Stimulated activated naive B cell treated with anti-CD40 and anti-IgM and Interleukin-4, amounts not matched to agents 10 μg/mL and 1 μg/mL and 100 μg/mL, for 72 hours (primary cell): ENCODE measurements at places on chromosomes 4 and X.

- DNase-seq: no peak
These were observed 220.6 kb downstream of the GUCY2F start for GRCh38 chrX:109261279-109261678.

DNA sequence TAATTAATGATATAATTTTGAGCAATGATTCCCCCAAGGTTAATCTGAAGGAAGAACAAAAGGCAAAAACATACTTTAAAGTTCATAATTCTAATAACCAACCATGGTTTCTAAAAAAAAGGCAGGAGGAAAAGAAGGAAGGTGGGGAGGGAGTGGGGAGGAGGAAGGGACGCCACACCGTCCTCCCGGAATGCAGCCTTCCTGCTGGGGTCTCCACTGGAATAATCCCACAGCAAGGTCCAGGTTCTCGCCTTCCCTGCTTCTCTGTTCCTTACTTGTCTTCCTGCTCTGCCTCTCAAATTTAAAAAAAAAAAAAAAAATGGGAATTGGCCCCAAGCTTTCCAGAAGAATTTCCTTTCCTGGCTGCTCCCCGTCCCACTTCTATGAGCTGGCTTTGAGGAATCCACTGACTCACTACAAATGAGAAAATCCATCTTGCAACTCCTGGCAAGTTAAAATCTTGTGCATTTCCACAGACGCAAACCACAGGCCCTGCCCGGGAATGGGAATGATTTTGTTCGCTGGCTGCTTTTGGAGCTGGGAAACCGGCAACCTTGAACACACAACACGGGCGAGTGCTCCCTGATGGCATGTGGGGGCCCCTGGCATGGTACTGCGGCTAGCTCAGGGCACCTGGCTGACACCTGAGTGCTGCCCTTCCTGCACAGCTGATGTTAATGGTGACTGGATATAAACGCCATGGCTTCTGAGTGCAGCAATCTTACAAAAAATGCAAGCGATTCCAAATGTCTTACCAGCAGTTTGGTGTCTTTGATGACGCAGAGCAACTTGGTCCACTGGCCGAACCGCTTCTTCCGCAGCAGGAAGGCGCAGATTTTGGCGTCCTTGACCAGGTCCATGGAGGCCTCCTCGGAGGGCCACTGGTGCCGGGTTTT lies 97.0 kb downstream of the AFAP1 start:
- no peak for DNase-seq

DNA sequence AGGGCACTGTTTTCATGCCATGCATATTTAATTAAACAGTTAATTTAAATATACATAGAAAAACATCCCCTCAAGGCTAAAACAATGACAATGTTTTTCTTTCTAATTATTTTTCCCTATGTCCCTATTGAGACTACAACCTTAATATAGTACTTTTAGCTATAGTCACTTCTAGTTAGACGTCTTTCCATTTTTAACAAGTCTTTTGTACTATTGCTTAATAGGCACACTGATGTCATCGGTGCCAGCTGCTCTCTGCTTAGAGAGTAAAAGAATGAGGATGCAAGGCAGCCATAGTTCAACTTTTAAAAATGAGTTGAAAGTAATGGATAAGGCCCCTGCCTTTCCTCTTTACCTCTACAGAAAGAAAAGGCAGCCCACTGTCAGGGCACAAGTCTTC lies 191.1 kb downstream of the KCTD8 start:
- no peak for DNase-seq

DNA sequence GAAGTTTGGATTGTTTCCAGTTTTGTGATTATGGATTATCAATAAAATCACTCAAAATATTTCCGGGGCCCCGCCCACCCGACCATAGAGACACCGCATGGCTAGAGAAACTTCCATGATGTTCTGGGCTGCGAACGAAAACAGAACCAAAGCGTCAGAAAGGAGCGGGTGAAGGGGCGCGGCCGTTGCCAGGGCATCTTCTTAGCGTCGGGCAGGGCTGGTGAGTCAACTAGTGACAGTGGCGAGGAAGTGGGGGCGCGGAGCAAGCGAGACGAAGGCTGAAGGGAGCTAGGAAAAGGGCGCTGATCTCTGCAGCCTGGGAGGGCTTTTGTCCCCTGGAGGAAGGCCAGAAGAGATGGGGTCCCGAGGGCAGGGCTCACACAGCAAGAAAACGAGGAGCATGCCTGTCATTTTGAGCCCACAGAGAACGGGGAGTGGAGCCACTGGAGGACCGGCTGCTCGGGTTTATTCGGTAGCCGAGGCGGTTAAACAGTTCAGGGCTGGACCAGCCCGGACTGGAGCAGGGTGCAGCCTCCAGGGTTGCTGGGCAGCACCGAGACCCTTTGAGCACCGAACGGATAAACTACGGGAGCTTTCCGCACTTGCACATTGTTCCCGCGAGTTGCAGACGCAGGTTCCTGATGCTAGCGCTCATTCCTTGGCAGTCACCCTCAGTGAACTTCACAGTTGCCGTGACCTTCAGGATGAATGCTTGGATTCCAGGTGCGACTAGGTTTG lies 298.1 kb upstream of the TRPC5 start:
- DNase-seq: no peak

DNA sequence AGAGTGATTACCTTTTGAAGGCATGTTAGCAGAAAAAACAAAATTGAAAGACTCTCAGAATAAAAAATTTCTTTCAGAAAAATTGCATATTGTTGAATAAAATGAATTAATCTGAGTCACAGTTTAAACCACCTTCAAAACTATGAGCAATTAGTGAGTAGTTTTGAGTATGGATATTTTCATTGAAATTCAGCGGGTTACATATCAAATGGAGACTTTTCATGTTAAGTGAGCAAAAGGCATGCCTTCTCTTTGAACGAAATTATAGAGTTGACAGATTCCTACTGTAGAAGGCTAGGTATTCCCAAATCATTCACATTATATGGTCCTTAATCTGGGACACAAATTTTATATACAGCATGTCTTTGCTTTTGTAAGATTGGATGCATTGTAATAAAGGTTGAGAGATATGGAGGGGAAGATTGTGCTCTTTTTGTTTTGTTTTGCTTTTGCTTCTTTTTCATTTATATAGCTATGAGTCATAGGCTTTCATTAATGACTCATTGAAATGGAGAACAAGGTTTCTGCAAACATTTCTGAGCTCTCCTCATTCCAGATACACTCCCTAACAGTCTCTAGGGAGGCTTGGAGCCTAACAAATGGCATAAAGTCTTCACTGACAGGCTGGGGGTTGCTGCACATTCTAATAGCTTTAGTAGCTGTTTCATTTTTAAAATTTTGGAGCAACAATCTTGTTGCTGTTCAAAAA lies 21.6 kb downstream of the PCDH18 start:
- DNase-seq: no peak

GRCh38 chr4:76153356-76153755 lies 5.2 kb upstream of the NUP54 start:
- DNase-seq: no peak

DNA sequence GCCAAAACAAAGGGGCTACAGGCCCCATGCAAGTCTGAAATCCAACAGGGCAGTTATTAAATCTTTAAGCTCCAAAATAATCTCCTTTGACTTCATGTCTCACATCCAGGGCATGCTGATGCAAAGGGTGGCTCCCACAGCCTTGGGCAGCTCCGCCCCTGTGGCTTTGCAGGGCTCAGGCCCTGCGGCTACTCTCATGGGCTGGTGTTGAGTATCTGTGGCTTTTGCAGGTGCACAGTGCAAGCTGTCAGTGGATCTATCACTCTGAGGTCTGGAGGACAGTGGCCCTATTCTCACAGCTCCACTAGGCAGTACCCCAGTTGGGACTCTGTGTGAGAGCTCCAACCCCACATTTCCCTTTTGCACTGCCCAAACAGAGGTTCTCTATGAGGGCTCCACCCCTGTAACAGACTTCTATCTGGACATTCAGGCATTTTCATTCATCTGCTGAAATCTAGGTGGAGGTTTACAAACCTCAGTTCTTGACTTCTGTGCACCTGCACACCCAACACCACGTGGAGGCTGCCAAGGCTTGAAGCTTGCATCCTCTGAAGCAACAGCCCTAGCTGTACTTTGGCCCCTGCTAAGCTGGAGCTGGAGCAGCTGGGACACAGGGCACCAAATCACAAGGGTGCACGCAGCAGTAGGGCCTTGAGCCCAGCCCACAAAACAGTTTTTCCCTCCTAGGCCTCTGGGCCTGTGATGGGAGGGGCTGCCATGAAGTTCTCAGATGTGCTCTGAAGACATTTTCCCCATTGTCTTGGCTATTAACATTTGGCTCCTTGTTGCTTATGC lies 154.8 kb upstream of the PDE5A start:
- no peak for DNase-seq

DNA sequence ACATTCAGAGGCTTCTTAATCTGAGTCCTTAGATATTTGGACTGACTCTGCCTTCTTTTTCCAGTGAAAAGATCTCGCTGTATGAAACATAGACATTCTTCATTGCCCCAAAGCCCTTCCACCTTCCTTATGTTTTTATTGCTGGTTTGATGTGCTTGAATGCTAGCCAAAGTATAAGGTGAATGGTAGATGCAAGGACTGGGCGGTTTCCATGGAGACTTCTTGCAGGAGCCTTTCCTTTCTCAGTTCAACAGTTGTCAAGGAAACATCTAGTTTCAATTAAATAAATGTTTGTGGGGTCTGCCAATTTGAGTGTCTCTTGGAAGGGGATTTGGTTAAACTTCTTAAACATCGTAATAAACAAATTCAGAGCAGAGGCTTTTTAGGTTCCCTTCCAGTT lies 46.0 kb downstream of the REPS2 start:
- DNase-seq: no peak

DNA sequence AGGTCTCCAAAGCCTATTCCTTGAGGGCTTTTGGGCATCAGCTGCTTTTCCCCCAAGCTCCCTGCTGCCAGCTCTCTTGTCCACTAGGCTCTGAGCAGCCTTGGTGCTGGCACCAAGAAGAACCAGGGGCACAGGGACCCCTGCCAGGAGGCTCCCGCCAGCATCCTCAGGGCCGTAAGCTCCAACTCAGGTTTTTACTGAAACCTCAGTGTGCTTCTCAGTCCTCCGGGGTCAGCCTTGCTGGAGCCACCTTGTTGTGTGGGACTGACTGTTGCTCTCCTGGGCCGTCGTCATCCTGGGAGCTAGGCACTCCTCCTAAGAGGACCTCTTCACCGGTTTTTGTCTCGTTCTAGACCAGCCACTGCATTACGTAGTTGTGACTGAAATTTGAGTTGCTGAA lies 38.9 kb downstream of the NOP14 start:
- DNase-seq: no peak

- no peak for DNase-seq
These were observed 779.5 kb downstream of the TRIML1 start for GRCh38 chr4:188918787-188919186.

DNA sequence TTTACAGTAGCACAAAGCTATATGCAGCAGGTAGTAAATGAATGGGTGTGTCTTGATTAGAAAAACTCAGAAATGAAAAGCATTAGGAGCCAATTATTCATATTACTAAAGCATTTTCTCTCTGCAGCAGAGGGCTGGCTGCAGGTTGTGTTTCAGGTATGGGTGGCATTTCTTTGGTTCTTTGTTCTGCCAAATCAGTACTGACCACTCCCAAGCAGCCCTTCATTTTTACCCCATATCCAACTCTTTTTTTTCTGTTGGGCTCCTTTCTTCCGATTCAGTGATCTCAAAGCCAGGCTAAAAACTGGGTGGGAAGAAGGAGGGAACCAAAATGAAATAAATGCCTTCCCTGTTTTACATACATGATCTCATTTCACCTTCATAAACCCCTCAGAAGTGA lies 162.3 kb downstream of the SPRY1 start:
- DNase-seq: no peak

DNA sequence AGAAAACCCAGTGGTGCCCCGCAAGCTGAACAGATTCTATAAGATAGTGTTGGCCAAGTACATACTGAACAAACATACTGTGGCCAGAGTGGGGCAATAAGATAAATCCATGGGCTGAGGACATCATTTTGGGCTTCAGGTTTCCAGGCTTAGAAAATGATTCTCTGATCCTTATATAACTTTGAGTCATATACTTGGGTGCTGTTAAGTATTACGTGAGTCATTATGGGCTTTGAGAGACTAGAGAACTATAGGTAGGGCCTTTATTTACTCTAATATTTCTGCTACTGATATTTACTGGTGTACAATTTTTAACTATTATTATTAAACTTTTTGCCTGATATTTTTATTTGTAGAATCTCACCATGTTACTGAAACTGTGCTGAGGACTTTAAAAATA lies 586.1 kb downstream of the CENPC start:
- DNase-seq: no peak

- no peak for DNase-seq
These were observed 44.9 kb upstream of the PRSS48 start for GRCh38 chr4:151231915-151232595.

- DNase-seq: no peak
These were observed 27.4 kb downstream of the FAM149A start for GRCh38 chr4:186131935-186132334.

DNA sequence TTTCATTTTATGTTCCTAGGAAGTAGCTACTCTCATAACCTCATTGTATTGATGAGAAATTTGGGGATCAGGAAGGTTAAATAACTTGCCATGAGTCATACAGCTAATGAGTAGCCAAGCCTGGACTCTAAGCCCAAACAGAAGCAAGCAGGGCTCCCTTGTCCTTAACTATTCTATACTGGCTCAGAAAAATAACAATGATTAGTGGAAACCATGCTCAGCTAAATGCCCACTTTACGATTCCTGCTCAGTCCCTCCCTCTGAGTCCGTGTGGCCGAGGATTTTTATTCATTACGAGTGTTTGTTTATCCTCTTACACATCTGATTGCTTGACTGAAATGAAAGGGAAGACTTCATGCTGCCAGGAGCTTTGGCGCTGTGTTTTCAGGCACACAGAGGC lies 100.9 kb downstream of the SLC34A2 start:
- no peak for DNase-seq

GRCh38 chr4:16727218-16727617 lies 171.2 kb downstream of the LDB2 start:
- no peak for DNase-seq

GRCh38 chr4:187390646-187391045 lies 604.9 kb upstream of the ZFP42 start:
- no peak for DNase-seq

DNA sequence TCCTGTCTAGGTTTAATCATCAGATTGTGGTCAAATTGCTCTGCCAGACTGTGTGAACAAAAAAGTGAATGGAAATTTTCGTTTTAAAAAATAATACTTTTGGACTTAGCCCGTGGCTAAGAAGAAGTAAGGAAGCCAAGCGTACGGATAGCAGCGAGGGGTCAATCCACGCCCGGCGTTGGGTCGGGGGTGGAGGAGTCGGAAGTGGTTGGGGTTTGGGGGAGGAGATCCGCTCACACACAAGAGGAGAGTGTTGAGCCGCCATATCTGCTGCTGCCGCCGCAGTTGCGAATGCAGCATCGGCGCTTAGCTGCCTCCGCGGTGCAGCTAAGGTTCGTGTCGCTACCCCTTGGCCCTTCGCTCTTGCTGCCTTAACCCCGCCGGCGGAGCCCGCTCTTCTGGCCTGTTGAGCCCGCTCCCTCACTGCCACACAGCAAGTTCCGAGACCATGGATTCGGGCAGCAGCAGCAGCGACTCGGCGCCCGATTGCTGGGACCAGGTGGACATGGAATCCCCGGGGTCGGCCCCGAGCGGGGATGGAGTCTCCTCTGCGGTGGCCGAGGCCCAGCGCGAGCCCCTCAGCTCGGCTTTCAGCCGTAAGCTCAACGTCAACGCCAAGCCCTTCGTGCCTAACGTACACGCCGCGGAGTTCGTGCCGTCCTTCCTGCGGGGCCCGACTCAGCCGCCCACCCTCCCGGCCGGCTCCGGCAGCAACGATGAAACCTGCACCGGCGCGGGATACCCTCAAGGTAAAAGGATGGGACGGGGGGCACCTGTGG lies at the start of gene GSPT2:
Gene GSPT2 (plus strand): TSS at position 264 of the 779 bp plus-strand sequence. CDS start 185 bp downstream, at position 449.
- DNase-seq: peak; percentile 47
